Activated naive CD4-positive, alpha-beta T cell (primary cell): ENCODE measurements at places on chromosomes 12 and 14.

DNA sequence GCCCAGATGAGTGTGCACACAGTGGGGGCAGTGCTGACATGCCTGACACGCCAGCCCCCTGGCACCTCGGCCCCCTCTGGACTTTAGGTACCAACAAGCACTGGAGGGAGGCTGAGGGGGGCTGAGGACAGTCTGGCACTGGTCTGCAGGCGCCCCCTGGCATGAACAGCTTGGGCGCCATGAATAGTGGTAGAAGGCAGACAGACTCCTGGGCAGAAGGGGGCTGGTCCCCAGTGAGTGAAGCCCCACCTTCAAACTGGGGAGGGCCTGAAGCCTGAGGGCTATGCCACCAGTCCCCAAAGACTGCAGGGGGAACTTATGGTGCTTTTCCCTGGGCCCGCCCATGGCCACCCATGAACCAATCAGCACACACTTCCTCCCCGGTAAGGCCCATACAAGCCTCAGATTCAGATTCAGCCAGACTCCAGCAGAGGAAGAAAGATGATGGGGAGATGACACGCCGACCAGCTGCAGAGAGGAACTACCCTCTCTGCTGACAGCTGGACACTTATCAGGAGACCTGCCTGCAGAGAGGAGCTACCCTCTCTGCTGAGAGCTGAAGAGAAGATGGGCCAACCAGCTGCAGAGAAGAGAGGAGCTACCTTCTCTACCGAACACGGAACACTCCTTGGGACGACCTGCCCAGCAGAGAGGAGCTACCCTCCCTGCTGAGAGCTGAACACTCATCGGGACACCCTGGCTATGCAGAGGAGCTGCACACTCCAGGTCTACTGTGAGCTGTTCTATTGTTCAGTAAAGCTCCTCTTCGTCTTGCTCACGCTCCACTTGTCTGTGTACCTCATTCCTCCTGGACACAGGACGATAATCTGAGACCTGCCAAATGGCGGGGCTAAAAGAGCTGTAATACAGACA lies 324.5 kb downstream of the PCNX1 start:
- no peak for DNase-seq

- no peak for DNase-seq
These were observed 34.9 kb downstream of the ACTN1 start for GRCh38 chr14:68944162-68944561.

- DNase-seq = no peak
These were observed 24.7 kb downstream of the RTRAF start for GRCh38 chr14:52013984-52014600.

- no peak for DNase-seq
These were observed 43.9 kb upstream of the AMN1 start for GRCh38 chr12:31772685-31773222.

GRCh38 chr14:76770521-76771436 lies 9.5 kb downstream of the VASH1 start:
- no peak for DNase-seq

DNA sequence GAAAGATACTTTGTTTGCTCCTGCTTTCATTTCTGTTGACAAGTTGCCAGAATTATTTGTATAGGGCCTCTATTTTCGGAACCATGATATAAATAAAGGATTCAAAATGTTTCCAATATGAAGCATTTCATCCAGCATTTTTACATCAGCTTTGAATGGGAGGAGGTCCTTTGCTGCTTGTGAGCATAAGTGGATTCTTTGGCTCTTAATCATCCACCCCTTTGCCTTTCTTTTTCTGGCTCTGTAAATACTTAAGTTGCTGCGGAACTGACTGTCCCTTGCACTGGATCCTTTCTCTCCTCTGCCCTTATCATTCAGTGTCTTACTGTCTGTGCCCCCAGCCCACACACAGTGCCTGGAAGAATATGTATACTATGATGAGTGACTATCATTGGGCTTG lies 357.3 kb upstream of the RGS6 start:
- no peak for DNase-seq

GRCh38 chr12:131830914-131831571 lies 2.9 kb downstream of the MMP17 start:
- DNase-seq = no peak

GRCh38 chr12:77294016-77294415 lies 228.6 kb upstream of the E2F7 start:
- no peak for DNase-seq

DNA sequence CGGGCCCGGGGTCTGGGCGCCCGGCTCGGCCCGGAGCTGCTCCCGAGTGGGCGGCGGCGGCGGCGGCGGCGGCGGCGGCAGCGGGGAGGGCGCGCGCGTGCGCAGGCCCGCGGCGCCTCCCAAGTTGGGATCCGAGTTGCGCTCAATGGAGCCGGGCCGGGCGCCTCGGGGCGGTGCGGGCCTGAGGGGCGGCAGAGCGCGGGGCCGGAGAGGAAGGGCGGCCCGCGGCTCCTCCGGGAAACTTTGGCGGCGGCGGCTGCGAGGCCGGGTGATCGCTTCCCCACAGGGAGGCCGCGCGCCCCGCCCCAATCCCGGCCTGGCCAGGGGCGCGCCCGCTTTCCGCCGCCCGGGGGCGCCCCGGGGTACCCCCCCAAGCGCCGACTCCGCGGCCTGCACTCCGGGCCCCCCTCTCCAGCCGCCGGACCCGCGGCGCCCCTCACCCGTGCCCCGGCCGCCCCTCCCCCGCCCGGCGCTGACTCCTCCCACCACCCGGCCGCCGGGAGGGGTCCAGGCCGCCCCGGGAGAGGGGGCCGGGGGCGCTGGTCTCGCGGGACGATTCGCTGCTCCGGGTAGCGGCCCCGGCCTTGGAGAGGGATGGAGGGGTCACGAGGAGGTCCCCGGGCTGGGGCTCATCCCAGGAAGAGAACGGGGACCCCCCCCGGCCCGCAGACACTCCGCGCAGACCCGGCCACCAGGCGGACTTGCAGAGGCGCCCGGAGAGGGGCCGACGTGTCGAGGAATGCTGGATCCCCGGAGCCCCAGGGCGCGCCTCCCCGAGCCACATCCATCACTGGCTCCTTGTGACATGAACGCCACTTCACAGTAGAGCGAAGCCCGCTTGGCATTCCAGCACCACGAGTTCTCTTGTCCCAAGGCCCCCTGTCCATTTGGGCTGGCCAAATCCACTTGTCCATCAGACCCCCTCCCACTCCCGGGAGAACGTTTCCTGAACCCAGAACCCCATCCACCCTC lies at the start of gene RILPL1:
TSS of gene RILPL1 (minus strand) at position 48 of the 972 bp plus-strand sequence. CDS start 237 bp downstream, outside the sequence.
- DNase-seq = no peak

DNA sequence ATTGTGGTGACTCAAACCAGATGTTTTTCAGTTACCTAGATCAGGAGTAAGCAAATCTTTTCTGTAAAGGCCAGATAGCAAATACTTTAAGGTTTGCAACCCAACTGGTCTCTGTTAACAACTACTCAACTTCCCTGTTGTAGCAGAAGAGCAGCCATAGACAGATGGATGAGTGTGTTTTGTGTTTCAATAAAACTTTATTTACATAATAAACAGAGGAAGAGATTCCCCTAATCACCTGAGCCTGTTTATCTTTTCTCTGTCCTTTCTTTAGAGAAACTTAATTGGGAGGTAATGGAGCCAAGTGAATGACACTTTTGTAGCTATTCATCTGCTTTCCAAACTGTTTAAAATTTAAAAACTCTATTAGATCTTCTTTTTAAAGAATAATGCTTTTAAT lies 365.1 kb downstream of the IPO8 start:
- DNase-seq = no peak

DNA sequence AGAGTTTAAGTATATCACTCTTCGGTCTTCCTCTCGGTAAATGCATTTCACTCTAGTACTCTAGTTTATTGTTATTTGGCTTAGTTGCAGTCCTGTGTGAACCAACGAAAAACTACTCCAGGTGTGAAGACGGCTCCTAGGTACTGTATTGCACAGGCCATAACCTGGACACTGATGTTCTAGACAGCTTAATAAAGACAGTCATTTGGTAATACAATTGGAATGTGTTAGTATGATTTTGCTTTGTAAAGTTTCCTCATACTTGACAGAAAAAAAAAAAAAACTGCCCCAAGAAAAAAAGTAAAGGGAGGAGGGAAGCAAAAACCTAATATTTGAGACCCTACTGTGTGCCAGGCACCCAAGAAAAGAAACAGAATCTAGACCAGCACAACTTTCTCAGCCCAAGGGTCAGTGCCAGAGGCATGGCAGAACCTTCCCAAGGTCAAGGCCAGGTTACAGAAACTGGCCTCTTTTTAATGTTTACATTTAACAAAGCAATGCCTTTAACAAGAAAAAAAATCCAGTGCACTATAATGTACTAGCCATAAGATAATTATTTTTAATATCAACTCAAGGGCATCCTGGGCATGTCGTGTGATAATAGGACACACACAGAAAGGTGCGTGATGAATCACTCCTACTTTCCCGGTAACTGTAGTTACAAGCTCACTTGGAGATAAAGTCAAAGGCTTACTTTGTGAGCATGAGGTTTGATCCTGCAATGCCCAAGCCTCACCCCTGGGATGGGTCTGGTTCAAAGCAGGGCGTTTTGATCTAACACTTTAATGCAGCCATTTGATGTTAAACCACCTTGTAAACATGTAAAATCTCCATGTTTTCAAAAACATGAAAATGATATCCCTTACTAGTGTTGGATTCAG lies 110.6 kb downstream of the BMP4 start:
- no peak for DNase-seq

DNA sequence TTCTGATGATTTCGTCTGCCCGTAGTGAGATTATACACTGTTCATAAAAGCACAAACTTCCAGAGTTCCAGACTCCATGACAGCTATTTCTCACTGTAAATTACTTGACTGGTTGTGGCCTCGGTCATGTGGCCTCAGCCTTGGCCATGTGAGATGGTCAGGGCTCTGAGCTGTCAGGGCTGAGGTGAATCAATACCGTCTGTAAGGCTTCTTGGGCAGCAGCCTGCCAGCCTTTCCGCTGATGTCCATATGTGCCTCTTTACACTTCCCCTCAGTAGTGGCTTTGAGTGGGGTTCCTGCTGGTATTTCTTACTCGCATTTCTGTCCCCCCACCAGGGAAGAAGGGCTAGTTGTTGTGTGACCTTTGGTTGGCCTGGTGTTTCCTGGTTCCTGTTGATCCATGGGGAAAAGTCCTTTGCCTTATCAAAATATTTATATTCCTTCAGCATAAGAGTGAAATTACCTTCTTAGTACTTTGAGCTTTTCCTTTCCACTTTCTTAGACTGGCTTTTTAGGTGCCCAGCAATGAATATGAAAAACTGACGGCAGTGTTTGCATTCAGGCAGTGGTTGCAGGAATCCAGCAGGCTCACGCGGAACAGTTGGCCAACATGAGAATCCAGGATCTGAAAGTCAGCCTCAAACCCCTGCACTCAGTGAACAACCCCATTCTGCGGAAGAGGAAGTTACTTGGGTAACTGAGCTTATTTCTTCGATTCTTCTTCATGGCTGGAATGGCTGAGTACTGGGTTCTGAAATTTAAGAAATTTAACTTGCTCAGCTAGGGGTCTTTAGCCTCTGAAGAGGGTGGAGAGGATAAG lies 46.1 kb downstream of the MAPKAPK5 start:
- no peak for DNase-seq

GRCh38 chr14:70086685-70087379 lies 101.9 kb downstream of the SLC8A3 start:
- DNase-seq = no peak

GRCh38 chr14:101352567-101352966 lies 208.7 kb upstream of the DIO3 start:
- no peak for DNase-seq

GRCh38 chr12:127241072-127241817 lies 1025.7 kb upstream of the TMEM132C start:
- DNase-seq = no peak

DNA sequence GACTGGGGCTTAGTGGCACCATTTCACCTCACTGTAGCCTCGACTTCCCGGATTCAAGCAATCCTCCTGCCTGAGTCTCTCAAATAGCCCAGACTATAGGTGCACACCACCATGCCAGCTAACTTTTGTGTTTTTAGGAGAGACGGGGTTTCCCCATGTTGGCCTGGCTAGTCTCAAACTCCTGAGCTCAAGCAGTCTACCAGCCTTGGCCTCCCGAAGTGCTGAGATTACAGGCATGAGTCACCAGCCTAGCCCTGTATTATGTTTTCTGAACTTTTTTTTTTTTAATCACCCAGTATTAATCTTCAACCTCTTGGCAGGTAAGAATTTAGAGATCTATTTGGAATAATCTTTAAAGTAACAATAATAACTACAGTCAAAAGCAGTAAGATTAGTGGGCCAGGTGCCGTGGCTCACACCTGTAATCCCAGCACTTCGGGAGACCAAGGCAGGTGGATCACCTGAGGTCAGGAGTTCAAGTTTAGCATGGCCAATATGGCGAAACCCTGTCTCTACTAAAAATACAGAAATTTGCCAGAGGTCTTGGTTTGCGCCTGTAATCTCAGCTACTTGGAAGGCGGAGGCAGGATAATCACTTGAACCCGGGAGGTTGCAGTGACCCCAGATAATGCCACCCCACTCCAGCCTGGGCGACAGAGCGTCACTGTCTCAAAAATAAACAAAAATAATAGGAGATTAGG lies 8.6 kb downstream of the NANOG start:
- no peak for DNase-seq

- DNase-seq = no peak
These were observed 8.7 kb downstream of the KITLG start for GRCh38 chr12:88571543-88571942.

DNA sequence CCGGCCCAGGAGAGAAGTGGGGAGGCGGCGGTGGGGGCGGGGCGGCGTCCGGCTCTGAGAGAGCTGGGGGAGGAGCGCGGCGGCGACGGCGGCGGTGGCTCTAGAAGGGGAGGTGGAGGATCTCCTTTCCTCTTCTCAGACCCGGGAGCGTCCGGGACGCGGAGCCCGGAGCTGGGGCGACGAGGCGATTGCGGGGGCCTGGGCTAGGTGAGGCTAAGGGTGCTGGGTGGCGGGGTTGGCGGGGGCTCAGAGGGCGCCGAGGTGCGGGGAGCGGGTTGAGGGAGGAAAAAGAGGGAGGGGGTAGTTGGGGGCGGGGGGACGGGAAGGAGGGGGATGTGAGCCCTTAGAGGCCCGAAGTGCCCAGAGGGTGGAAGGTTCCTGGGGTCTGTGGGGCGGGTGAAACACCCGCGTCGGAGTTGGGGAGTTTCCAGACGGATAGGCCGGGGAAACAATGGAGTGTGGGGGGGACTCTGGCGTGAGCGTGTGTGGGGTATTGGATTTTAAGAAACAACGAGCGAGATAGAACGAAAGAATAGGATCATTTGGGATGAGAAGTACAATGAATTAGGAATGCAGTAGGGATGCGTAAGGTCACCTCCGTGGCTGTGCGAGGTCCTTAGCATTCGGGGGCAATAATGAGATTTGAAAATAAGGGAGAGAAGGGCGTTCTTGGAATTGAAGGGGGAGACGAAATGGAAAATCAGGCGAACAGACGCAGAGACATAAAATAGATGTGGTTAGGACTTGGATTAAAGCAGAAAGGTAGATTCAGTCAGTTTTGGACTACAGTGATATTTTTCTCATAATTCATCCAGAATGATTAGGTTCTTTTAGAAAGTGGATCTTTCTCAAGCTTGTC lies at the start of gene SPATS2:
TSS of gene SPATS2 (plus strand) at position 82 of the 859 bp plus-strand sequence. CDS start 93,551 bp downstream, outside the sequence.
- DNase-seq = no peak

DNA sequence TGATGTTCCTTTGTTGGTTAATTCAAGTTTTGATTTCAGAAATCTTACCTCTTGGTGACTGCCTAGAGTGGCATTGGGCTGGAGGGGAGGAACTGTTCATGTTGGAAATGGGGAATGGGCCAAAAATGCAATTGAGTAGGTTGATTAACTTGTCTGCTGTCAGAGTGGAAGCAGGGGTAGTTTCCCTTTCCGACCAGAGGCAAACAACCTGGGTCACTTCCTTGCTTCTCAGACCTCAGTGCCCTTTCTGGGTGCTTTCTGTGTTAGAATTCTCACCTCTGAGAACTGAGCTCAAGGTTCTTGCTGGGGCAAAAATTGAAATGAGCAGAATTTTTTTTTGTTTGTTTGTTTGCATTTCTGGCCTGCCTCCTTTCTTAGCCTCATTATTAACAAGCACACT lies 2.3 kb upstream of the M6PR start:
- no peak for DNase-seq

- DNase-seq = no peak
These were observed 260.3 kb downstream of the BCAT1 start for GRCh38 chr12:24688601-24689000.
